NCI-H2081 treated with DMSO at 0.1 percent for 48 hours (cell line): ENCODE measurements at places on chromosomes 2 and 18.

- no peak for DNase-seq
Observed at GRCh38 chr2:239467956-239468490, 67.2 kb upstream of the HDAC4 start.

GRCh38 chr18:23012249-23012648, 79.1 kb downstream of the RBBP8 start:
- DNase-seq, result no peak

GRCh38 chr2:236217926-236218325, 46.3 kb downstream of the ASB18 start:
- no peak for DNase-seq

- DNase-seq, result no peak
Observed at GRCh38 chr2:30949435-30949834, 142.2 kb upstream of the CAPN13 start.

- peak; percentile 9 for DNase-seq
Observed at GRCh38 chr2:30115141-30115980, 31.4 kb upstream of the YPEL5 start.

GRCh38 chr2:56709181-56709580, 525.4 kb downstream of the CCDC85A start:
- DNase-seq, result no peak

- DNase-seq, result no peak
Observed at GRCh38 chr2:126378176-126378575, 277.8 kb upstream of the GYPC start.

DNA sequence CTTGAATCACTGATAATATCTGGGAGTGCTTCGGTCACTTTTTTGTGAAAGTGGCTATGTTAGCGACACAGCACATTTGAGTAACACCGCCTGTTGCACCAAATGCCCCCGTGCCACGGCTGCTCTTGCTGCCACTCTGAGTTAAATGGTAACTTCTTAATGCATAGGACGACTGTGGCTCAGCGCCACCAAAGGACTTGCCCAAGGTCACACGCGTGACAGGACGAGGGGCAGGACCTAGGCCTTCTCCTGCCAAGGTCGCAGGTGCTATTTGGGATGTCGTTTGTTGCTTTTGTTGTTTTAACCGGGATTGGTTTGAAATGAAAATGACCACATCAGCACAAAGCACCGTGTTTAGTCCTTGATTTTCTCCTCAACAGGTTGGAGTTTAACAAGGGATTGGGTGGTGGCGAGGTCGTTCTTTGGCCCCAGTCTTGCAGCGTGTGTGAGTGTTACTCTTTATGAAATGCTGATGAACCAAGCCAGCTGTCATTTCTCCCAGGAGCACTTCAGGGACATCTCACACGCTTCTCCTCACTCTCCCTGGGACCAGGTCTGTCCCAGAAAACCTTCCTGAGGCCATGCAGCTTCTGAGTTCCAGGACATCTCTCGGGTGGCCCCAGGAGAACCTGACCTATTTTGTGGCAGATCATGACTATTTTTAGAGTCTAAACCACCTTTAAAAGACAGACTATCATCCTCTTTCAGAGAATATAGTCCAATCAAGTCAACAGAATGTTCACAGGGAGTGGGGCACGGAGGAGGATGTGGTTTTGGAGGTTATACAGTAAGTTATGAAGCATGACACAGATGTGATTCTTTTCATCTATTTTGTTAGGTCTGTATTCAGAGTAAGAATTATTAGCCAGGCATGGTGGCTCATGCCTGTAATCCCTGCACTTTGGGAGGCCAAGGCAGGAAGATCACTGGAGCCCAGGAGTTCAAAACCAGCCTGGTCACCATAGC, 49.9 kb downstream of the MTCL1 start:
- no peak for DNase-seq

DNA sequence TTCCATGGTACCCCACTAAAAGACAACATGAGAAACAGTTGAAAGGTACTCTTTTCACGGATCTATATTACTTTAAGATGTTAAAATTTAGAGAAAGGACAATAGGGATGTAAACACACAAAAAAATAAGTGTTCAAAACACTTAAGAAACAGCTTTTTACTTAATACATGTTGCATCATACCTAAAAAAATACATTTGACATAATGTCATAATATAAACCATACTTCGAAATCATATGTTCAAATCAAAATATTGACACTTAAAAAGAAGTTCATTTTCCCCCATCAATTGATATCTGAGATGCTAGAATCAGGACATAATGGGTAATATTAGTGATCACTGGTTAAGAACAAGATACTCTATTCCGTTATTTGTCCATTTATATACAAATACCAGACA, 124.9 kb downstream of the GRB14 start:
- no peak for DNase-seq

GRCh38 chr2:170030040-170030439, 147.9 kb upstream of the MYO3B start:
- no peak for DNase-seq

DNA sequence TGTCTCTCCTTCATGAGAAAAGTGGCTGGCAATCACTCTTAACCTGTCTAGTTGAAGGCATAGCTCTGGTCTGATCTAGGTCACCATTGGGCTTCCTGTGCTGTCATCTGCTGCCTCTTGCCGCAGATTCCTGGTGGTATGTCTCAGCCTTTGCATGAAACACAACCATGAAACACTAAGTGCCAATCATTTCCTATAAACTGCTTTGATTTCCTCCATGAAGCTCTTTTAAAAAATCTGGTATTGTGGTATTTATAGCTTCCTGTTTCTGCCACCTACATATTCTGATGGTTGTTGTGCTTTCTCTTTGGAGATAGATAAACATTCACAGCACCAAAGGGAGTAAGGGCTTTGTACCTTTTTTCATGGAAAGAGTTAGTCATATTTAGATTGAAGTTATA, 120.0 kb upstream of the EPC2 start:
- no peak for DNase-seq

DNA sequence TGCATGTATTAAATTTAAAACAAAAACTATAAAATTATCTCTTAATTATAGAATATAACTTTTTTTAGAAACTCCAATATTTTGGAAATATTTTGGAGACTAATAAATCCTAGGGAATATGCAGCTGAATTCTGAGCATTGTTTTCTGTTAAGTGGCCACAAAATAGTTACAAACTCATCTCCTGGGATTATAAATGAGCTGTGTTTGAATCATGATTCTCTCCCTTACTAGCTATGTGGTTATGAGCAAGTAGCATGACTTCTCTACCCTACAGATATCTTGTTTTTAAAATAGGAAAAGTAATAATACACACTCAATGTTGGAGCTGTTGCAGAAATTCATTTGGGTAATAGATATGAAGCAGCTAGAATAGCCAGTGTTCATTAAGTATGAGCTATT, 137.9 kb upstream of the ITGA4 start:
- DNase-seq, result no peak

DNA sequence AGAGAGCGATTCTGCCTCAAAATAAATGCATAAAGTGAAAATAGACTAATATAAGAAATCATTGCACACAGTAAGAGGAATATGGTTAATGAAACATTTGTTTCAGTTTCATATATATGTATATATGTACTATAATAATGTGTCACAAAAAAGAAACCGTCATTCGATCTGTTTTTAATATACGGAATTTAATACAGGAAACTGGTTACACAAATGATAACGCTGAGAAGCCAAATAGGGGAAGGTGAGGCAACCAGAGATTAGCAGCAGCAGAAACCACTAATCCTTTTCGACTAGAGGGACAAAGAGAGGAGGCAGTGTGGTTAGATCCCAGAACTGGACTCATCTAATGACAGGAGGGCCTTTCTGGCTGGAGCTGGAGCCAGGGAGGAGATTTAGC, 64.2 kb upstream of the GREB1L start:
- no peak for DNase-seq

GRCh38 chr2:31109633-31110192, 28.5 kb downstream of the GALNT14 start:
- DNase-seq, result no peak

DNA sequence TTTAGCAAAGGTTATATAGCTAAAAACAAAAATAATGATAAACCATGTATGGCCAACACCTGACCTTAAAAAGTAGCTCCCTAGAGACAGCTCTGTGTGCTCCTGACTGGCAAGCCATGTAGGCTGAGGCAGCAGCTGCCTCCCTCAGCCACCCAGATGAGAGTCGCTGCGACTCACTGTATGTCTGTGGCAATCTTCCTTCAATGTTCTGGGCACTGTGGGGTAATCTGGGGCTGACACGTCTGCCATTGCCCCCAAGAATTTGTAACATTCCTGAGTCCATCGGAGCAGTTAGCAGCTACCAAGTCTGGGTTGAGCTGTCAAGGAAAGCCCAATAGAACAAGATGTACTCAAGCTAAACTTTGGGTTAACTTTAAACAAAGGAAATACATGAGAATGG, 106.4 kb upstream of the DAPL1 start:
- no peak for DNase-seq

- DNase-seq, result no peak
Observed at GRCh38 chr2:231336700-231337099, 58.8 kb upstream of the B3GNT7 start.

GRCh38 chr18:68699043-68699442, 15.9 kb downstream of the TMX3 start:
- no peak for DNase-seq

- DNase-seq, result no peak
Observed at GRCh38 chr2:54716375-54716774, 7.1 kb upstream of the EML6 start.

GRCh38 chr2:120677696-120678247, 57.9 kb upstream of the GLI2 start:
- no peak for DNase-seq

DNA sequence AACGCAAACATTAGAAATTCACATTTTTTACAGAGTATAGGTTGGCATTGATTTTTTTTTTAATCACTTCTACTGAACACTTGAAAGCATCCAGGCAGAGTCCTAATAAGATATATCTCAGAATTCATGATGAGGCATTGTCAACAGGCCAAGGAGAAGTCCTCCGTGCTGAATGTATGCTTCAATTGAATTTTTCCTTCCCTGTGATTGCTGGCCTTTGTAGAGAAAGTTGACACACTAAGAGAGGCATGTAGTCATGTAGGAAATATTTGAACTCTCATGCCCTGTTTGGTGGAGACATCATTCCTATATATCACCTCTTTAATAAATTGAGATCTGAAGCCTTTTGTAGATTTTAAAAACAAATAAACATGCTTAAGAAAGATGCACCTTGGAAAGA, 844.9 kb downstream of the CPS1 start:
- no peak for DNase-seq

- no peak for DNase-seq
Observed at GRCh38 chr18:50830544-50830943, 10.7 kb upstream of the MRO start.

DNA sequence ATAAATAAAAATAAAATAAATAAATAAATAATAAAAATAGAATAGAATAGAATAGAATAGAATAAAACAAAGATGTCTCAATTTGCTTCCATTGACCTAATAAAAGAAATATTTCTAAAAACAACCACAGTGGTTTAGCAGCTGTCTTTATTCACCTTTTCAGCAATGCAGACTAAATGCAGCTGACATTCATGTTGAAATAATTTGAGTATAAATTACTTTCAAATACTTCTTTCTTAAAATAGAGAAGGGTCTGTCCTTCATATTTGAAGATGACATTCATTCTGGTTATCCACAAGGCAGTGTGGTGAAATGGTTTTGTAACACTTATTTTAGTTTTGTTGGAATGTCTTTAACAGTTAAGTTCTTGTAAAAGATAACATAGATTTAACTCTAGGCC, 469.4 kb downstream of the IRS1 start:
- no peak for DNase-seq

DNA sequence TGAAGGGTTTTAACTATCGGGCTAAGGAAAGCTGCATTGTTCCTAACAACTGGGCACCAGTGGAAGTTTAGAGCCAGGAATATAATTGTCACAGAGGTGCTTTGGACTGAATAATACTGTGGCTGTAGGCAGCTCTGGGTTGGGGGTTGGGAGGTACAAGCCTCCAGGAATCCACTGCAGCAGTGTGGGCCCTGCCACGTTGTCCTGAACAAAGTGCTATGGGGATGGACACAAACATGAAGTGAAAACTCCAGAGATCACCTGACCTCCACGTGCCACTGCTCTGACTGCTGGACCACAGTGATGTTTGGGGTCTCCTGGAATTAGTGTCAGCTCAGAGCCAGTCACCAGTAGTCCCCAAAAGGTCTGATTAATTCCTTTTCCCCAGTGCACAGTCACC, 110.9 kb downstream of the BCL2 start:
- no peak for DNase-seq

DNA sequence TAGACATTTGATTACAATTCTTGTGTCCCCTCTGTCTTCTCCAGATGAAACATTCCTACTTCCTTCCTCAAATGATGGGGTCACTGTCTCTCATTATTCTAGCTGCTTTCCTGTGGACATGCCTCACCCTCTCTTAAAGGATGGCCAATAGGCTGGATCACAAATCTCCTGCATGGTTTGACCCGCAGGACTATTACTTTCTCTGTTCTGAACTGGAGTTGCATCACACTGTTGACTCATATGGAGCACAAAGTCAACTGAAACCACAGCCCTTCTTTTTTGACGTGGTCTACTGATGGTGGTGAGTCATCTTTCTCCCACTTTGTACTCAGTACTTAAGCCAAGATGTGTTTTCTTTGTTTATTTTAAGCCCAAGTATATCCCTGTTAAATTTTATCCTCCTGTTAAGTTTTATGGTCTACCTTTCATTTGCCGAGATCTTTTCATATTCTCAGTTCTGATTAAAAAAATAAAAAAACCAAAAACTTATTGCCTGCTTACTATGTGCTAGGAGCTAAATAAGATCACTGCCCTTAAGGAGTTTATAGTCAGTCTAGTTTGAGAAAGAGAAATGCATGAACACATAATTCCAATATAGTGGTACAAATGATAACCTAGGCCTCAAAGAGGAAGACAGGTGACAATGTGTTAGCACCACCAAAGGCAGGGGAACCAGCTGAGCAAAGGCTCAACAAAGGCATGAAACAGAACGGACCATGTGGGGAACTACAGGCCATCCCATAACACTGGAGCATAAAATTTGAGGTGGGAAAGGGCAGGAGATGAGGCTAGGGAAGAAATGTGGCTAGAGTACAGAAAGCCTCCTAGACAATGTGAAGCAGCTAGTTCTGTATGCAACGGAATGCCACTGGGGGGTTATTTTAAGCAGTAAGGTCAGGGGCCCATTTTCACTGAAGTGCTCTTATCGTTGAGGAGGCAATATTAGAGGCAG, 67.6 kb upstream of the ZFP36L2 start:
- DNase-seq, result no peak

DNA sequence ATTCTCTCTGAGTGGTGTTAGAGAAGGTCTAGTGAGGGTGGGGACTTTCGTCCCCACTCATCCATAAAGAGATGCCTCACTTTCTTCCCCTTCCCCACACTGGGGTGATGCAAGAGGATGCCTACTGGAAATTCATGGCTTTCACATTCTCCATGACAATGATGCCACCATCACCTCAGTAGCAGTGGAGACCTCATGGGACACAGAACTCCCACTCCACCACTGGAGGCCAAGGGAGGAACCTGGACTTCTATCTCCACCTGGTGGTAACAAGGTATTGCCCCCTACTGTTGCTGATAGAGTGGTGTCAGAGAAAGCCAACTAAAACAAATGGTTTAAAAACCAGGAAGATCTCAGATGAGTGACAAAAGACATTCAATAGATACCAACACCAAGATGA, 110.9 kb downstream of the INHBB start:
- DNase-seq, result no peak
